HFFc6 (cell line): ENCODE measurements at places on chromosomes 6 and 20.

- peak overlapping the region; percentile 44 for H3K4me3 ChIP-seq
- H3K27me3 ChIP-seq, result no peaks in the 10 kb centered on the region; the same call in 1 of the 2 replicates
- DNase-seq, result peak; percentile 9
- H3K36me3 ChIP-seq, result no peaks in the 10 kb centered on the region
Observed at GRCh38 chr20:54622333-54623295, 147.2 kb downstream of the DOK5 start.

- H3K36me3 ChIP-seq, result no peaks in the 10 kb centered on the region
- H3K27me3 ChIP-seq, result no peaks in the 10 kb centered on the region
- H3K4me3 ChIP-seq, result no peak overlapping the region; the same call in 1 of the 2 replicates
- no peak overlapping the region for H3K27ac ChIP-seq
- DNase-seq, result peak; percentile 32
Observed at GRCh38 chr6:135906542-135906941, 55.0 kb downstream of the PDE7B start.

- DNase-seq, result peak; percentile 98
- H3K4me3 ChIP-seq, result peak overlapping the region; percentile 79
Observed at GRCh38 chr6:43120944-43121913, 45.1 kb downstream of the PTK7 start.

- H3K27ac ChIP-seq, result no peak overlapping the region
- H3K36me3 ChIP-seq, result no peaks in the 10 kb centered on the region
- H3K4me3 ChIP-seq, result peak overlapping the region; percentile 11; the same call in 1 of the 2 replicates
- H3K4me1 ChIP-seq, result no peaks in the 10 kb centered on the region
Observed at GRCh38 chr6:122376246-122376645, 23.2 kb upstream of the HSF2 start.

DNA sequence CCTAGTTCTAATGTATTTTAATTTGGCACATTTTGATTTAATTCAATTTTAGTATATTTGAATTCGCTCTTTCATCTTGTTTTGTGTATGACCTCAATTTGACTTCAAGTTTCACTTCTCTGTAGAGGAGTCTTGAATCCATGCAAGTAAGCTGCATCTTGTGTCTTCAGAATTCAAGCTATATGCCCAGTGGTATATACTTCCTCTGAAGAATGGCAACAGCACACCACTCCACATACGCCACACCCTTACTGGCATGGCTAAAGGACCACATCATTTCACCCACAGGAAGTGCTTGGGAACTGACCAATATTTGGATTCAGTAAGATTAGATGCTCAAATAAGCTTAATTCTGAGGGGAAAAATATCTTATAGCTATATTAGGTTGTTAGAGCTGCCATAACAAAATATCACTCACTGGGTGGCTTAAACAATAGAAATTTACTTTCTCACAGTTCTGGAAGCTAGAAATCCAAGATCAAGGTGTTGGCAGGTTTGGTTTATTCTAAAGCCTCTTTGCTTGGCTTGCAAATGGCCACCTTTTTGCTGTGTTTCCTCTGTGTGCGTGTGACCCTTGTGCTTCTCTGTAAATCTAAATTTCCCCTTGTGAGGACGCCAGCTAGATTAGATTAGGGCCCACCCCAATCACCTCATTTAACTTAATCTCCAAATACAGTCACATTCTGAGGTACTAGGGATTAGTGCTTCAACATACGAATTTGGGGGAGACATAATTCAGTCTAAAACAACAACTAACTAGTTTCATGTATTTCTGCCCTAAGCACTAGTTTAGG lies 2.8 kb upstream of the ASF1A start:
- no peaks in the 10 kb centered on the region for H3K36me3 ChIP-seq
- H3K4me3 ChIP-seq, result peak overlapping the region; percentile 93; the same call in 1 of the 2 replicates
- H3K27ac ChIP-seq, result peak overlapping the region; percentile 98; the same call in 1 of the 2 replicates
- peaks cover 31% of the 10 kb centered on the region for H3K4me1 ChIP-seq
- no peak for DNase-seq
- 0 out of 2 replicates have a peak, but pooled peaks cover 3% of the 10 kb centered on the region for H3K27me3 ChIP-seq

GRCh38 chr6:63307581-63308246 lies 12.1 kb downstream of the LGSN start:
- H3K27ac ChIP-seq, result no peak overlapping the region
- DNase-seq, result peak; percentile 67
- peaks cover 12% of the 10 kb centered on the region for H3K4me1 ChIP-seq
- peaks cover 4% of the 10 kb centered on the region; the same call in 1 of the 2 replicates for H3K27me3 ChIP-seq
- peak overlapping the region; percentile 63 for H3K4me3 ChIP-seq

DNA sequence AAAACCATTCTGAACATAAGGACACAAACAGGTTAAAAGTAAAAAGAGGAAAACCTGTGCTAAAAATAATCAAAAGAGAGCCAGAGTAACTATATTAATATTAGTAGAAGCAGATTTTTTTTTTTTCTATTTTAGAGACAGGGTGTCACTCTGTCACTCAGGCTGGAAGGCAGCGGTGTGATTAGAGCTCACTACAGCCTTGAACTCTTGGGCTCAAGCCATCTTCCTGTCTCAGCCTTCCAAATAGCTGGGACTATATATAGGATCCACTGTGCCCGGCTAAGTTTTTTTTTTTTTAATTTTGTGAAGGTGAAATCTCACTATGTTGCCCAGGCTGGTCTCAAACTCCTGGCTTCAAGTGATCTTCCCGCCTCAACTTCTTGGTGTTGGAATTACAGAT lies 33.4 kb upstream of the PLN start:
- H3K4me3 ChIP-seq, result no peak overlapping the region
- H3K27ac ChIP-seq, result no peak overlapping the region
- no peaks in the 10 kb centered on the region for H3K4me1 ChIP-seq

GRCh38 chr6:46772016-46772415 lies 21.2 kb upstream of the MEP1A start:
- no peaks in the 10 kb centered on the region for H3K36me3 ChIP-seq
- no peak overlapping the region for H3K27ac ChIP-seq
- peaks cover 2% of the 10 kb centered on the region; the same call in 1 of the 2 replicates for H3K27me3 ChIP-seq
- no peaks in the 10 kb centered on the region for H3K4me1 ChIP-seq

GRCh38 chr20:20019123-20019522 lies 2.0 kb downstream of the NAA20 start:
- peaks cover 15% of the 10 kb centered on the region for H3K36me3 ChIP-seq
- H3K27me3 ChIP-seq, result 0 out of 2 replicates have a peak, but pooled peaks cover 1% of the 10 kb centered on the region
- H3K27ac ChIP-seq, result peak overlapping the region; percentile 59
- H3K4me1 ChIP-seq, result peaks cover 62% of the 10 kb centered on the region
- DNase-seq, result no peak

DNA sequence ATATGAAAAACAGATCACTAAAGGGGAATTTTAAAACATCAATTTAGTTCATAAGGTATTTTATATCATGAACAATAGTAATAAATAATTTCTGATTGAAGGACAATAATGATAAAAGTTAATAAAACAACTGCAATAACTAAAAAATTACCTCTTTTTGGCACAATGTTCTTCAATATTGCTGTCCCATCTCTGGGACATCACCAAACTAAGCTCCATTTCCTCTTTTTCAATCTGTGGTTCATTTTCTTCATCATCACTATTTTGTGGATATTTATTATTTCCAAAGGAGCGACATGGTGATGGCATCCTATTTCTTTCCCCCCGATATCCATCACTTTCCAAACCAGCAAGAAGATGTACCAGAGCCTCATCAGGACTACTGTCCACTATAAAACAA lies 103.2 kb downstream of the REV3L start:
- H3K4me3 ChIP-seq, result no peak overlapping the region
- DNase-seq, result no peak
- no peak overlapping the region for H3K27ac ChIP-seq
- H3K36me3 ChIP-seq, result peaks cover 66% of the 10 kb centered on the region

DNA sequence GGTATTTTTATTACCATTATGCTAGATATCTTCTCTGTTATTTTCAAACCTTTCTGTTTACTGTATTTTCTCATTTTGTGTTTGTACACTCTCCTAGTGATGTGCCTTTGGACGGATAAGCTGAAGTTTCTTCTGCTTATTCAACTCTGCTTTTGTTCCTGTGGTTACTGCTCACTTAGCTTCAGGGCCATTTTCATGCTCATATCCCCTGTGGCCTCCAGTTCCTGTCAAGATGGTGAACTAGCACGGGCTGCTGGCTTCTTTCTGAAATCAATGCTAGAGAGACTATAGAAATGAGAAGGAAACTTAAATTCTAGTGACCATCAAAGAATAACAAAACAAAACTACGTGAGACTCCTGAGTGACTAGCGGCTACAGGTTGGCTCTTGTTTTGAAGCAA lies 6.8 kb upstream of the CST8 start:
- no peaks in the 10 kb centered on the region for H3K36me3 ChIP-seq
- no peak overlapping the region for H3K27ac ChIP-seq
- H3K4me3 ChIP-seq, result no peak overlapping the region
- no peak for DNase-seq

- H3K27me3 ChIP-seq, result no peaks in the 10 kb centered on the region; the same call in 1 of the 2 replicates
- H3K27ac ChIP-seq, result peak overlapping the region; percentile 38; the same call in 1 of the 2 replicates
- no peak overlapping the region for H3K4me3 ChIP-seq
Observed at GRCh38 chr6:72863131-72863530, 241.3 kb downstream of the KCNQ5 start.

DNA sequence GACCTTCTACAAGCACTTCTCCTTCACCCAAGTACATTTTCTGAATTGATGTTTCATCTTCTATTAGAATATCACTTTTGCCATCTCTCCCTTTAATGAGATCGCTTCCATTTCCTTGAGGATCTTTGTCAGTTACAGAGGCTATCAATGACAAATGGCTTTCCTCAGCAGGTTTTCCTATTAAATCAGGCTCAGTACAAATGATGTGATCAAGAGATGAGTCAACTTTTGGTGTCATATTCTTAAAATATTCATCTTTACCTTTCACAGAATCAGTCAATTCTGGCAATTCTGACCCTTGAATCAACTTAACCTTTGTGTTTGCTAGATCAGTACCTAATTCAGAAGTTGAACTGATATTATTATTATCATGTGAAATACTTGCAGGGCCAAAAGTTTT lies 37.3 kb downstream of the DST start:
- peaks cover 82% of the 10 kb centered on the region for H3K36me3 ChIP-seq
- H3K27me3 ChIP-seq, result peaks cover 20% of the 10 kb centered on the region
- H3K27ac ChIP-seq, result peak overlapping the region; percentile 57; the same call in 1 of the 2 replicates
- H3K4me1 ChIP-seq, result peaks cover 28% of the 10 kb centered on the region

GRCh38 chr6:40822619-40823018 lies 216.4 kb downstream of the UNC5CL start:
- peaks cover 18% of the 10 kb centered on the region for H3K4me1 ChIP-seq
- no peak overlapping the region for H3K4me3 ChIP-seq
- peak overlapping the region; percentile 62; the same call in 1 of the 2 replicates for H3K27ac ChIP-seq
- H3K27me3 ChIP-seq, result peaks cover 3% of the 10 kb centered on the region

DNA sequence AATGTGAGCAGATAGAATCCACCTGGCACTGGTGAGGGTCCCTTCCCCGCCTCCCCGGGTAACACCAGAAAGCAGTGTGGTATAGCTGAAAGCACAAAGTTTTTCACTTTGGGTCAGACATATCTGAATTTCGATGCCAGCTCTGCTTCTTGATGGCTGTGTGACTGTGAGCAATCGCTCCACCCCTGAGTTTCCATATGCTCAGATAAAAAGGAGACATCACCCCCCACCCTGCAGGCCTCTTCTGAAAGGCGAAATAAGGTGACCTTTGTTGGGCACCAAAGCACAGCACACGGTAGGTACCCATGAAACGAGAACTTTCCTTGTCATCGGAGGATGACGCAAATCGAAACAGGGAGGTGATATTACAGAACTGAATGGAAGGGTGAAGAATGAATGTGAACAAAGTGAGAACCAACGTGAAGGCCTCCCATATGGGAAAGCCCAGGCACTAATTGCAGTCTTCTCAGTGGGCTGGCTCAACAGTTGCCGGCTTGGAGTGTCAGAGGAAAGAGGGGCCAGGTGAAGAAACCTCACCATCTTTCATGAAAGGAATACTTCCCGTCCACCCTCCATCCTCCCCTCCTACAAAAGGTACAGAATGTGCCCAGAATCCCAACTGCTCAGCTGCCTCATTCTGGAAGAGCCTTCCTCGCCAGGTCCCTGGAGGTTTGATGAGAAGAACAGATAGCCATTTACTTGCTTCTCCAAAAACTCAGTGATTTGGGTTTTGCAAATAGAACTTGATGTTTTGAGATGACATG lies 61.8 kb downstream of the NFATC2 start:
- no peak overlapping the region for H3K27ac ChIP-seq
- DNase-seq, result no peak
- no peaks in the 10 kb centered on the region for H3K4me1 ChIP-seq

- H3K4me1 ChIP-seq, result peaks cover 19% of the 10 kb centered on the region
- H3K27ac ChIP-seq, result peak overlapping the region; percentile 100
Observed at GRCh38 chr6:5260111-5260620, 584 bp downstream of the LYRM4 start.

DNA sequence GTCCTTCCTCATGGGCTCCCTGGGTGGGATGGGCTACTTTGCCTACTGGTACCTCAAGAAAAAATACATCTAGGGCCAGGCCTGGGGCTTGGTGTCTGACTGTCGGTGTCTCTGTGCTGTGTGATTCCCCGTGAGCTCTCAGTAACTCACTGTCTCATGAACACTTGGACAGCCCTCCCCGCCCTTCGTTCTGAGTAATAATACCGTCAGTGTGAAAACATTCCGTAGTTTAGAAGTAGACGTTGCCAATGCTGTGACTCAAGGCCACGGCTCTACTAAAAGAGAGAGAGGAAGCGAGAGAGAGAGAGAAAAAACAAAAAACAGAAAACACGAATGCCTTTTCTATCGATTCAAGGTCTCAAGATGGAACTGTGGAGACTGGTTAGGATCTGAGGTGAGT lies 31.8 kb downstream of the FITM2 start:
- H3K4me1 ChIP-seq, result peaks cover 17% of the 10 kb centered on the region
- H3K27me3 ChIP-seq, result peaks cover 16% of the 10 kb centered on the region
- peak; percentile 25 for DNase-seq
- peak overlapping the region; percentile 75; the same call in 1 of the 2 replicates for H3K27ac ChIP-seq
- no peaks in the 10 kb centered on the region for H3K36me3 ChIP-seq
